SK-N-SH (cell line): ENCODE measurements at places on chromosomes 11 and 22. TPM values are rescaled to one million over a fixed set of nuclear protein-coding genes. Genes with fewer than 3 reads are reported as not detected.

GRCh38 chr11:134124660-134125451 lies 56.0 kb downstream of the JAM3 start:
- DNase-seq = peak; percentile 86

DNA sequence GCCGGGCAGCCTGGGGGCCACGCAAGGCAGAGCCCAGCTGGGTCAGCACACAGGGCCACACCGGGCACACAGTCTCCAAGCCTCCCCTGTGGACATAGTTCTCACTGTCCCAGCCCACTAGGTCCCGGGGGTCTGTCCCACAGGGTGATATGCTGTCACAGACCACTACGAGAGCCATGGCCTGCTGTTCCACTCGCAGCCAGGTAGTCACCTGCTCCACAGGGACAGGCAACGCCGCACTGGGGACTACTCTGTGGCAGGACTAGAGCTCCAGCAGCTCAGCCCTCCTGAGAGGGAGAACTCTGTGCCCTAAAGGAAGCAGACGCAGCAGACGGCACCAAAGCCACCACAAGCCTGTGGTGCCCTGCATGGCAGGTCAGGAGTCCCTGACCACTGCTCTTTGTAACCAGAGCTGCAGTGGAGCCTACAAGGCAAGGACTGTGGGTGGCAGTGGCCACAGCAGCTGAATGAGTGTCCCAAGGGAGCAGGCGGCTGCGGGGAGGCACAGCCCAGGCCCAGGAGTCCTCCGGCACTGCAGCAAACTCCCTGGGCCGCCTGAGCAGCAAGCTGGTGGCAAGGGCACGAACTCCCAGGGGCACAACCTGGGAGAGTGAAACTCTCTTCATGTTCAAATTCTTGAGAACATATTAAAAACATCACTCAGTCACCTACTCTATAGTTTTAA lies 171.2 kb upstream of the GRK3 start:
- no peak for DNase-seq

GRCh38 chr22:20573833-20574615 lies 66.6 kb downstream of the MED15 start:
- DNase-seq = no peak

- DNase-seq = no peak
Observed at GRCh38 chr11:13644997-13645687, 23.3 kb upstream of the FAR1 start.

MMP12 gene
- 2.0 and 2.8 TPM in 2 replicates for polyA plus RNA-seq

HEPACAM gene
- polyA plus RNA-seq = not detected in 2 replicates

- DNase-seq = no peak
Observed at GRCh38 chr11:48020092-48020755, 39.9 kb downstream of the PTPRJ start.

- peak; percentile 38 for DNase-seq
Observed at GRCh38 chr11:10351765-10352641, 47.1 kb downstream of the ADM start.

GLB1L3 gene
- polyA plus RNA-seq = 0.10 TPM in 1 of 2 replicates, not detected in the other

DNA sequence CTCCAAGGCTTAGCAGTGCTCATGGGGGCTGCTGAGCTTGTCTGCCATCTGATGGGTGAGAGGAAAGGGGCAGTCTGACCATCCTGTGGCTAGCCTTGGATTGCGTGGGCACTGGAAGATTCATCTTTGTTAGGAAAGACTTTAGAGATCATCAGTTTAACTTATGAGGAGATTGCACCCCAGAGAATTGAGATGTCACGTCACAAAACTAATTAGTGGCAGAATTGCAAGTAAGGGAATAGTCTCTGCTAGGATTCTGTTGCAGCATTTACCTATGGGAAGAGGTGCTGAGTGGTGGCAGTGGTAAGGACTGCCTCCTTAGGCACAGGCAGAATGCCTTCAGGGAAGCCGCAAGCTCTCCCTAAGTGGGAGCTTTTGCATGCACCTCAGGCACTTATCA lies 42.8 kb upstream of the HSPA8 start:
- DNase-seq = no peak

KCNJ11 gene
- 0.13 and 0.23 TPM in 2 replicates for polyA plus RNA-seq

- no peak for DNase-seq
Observed at GRCh38 chr11:107430525-107430924, 27.1 kb downstream of the CWF19L2 start.

- no peak for DNase-seq
Observed at GRCh38 chr11:64243236-64243854, 2.5 kb downstream of the FKBP2 start.

CHEK2 gene
- polyA plus RNA-seq = 12.0 and 20.7 TPM in 2 replicates

DNA sequence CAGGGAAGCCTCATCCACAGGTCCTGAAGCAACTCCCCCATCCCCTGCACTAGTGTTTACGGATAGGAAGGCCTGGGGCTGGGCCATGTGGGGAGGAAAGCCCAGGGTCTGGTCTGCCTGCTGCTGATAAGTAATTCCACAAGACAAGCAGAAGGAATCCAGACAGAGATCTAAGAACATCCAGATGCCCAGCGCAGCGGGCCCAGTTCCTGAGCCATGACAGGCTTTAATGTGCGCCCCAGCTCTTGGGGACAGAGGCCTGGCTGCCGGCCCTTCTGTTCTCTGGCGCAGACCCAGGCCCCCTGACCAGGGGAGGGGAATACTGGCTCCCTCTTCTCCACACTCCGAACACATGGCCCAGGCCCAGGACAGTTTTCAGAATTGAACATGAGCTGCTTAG lies 28.8 kb upstream of the ETS1 start:
- DNase-seq = peak; percentile 88

DNA sequence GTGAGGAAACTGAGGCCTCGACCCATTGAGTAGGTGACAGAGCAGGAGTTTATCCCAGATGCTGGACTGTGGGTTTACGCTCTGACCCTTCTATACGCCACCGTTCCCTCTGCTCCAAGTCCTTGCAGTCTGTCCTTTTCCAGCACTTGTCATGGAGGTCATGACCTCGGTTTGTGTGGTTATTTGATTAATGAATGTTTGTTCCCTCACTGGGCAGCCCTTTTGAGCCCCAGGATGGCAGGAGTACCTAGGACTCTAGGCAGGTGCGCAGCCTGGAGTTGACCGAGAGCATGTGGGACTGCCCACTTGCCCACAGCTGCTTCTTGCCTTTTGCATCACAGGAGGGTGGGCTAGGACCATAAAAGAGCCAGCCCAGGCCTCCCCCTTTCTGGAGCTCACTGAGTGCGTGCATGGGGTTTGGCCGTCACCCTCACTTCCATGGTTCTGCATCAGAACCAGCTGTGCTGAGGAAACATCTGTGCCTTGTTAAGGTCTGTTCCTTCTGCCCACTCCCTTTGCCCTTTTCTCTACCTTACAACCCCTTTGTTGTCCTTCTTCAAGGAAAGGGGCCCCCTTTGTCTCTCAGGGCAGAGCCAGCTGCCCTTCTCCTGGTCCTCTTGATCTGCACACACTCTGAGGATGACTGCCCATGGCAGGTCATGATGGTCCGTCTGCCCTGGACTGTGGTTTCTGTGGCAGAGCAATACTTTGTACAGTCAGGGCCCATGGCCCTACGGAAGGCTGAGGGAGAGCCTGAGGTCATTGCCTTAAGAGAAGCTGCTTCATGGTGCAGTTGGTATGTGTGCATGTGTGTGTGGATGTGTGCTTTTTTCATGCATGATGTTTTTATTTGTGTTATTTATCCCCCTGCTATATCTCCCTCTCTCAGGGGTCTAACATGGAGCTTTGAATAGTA lies 38.2 kb downstream of the BMAL1 start:
- DNase-seq = no peak

TMEM184B gene
- 17.4 and 25.3 TPM in 2 replicates for polyA plus RNA-seq

DNA sequence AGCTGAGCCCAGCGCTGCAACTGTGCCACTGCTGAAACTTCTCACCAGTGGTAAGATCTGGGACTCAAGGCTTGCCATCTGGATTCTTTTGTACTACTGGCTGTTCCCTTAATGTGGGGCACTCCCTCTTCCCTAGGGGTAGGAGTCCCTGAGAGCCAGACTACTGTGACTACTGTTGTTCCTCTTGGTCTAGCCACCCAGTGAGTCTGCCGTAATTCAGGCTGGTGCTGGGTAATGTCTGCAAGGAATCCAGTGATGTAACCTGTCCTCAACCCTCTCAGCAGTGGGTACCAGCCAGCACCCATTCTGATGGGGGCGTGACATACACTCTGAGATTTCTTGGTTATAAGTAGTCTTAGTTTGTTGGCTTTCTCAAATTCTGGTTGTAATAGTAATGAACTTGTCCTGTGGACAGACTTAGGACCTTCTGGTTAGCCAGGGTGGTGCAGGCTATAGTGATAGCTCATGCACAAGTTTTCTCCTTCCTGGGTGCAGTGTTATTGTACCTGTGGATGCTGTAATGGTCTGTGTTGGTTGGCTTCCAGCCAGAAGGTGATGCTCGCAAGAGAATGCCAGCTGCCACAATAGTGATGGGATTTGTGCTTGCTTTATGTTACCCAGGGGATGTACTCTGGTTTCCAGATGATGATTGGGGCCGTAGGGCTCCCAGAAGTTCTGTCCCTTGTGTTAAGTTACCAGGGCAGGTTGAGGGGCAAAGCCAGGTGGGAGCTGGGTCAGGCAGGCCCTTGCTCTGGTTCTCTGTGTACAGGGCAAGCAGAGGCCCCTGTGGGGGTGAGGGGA lies 65.5 kb downstream of the ARHGAP42 start:
- no peak for DNase-seq

GRCh38 chr11:74493791-74494630 lies 487 bp upstream of the LIPT2 start:
- DNase-seq = no peak

DNA sequence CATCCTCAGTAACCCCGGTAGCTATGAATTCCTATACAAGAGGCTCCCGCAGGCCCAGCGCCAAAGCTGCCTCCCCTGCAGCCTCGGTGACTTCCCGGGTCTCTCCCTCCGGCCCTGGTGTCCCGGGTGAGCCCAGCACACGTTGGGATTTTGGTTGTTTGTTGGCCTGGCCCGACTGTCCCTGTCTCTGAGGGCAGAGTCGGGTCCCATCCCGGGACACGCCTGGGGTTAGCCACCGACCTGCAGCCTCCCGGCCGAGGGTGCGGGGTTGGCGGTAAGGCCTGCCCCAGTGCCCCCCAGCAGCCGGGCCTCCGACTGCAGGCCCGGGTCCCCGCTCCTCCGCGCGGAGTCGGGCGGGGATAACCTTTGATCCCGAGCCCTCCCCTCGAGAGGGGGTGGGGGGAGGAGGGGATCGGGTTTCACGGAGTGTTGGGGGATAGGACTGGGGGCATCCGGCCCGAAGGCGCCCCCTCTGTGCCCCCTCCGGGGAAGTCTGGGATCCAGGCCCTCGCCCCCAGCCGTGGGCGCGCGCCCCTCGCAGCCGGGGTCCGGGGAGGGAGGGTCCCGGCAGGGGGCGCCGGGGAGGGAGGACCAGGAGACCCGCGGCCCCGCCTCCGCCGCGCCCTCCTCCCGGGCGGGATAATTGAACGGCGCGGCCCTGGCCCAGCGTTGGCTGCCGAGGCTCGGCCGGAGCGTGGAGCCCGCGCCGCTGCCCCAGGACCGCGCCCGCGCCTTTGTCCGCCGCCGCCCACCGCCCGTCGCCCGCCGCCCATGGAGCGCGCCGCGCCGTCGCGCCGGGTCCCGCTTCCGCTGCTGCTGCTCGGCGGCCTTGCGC lies at the start of gene FBLN1:
Gene FBLN1 (plus strand): TSS at position 669 of the 835 bp plus-strand sequence. CDS start 103 bp downstream, at position 772.
- peak; percentile 97 for DNase-seq

DNA sequence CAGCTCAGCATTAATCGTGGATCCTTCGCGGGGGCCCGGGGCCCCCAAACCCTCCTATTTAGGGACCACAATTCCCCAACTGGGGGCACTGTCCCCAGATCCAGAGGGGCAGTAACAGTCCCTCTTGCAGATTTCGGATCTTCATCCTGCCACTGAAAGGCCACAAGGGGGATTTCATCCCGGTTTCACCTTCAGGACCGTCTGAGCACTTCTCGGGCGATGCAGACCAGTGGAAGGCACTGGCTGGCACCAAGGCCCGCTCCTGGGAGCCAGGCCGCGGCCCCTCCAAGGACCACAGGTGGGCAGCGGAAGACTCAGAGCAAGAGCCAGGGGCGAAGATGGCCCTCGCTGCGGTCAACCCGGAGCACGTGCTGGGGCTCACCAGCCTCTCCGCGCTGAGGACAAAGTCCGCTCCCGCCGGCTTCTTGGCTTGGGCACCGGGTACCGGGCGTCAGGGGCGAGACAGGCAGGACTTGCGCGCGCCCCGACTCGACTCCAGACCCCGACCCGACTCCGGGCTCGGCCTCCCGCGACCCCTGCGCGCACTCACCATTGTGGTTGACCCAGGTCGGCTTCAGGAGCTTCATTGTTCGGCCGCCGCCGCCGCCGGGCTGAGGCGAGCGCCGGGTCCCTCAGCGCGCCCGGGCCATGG lies 517 bp downstream of the HIRA start:
- peak; percentile 62 for DNase-seq

- DNase-seq = no peak
Observed at GRCh38 chr11:8075119-8075726, 5.8 kb upstream of the TUB start.

GRCh38 chr11:32302826-32303225 lies 132.5 kb downstream of the WT1 start:
- no peak for DNase-seq

LSP1 gene
- polyA plus RNA-seq = 0.34 and 0.38 TPM in 2 replicates

DNA sequence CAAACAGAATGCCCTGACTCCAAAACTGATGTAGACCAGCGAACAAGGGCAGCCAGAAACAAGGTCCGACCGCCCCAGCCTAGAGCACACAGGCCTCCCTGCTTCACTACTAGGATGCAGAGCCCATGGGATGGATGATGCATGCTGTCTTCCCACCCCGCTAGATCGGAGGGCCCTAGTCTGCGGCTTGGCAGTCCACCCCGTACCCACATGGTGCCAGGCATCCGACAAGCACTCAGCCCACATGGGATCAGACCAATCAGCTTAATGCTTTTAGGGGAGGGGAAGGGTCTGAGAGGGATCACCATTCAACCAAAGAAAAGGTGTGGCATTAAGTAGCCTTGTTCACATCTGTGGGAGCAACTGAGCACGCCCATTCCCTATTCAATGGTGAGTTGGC lies 30.6 kb downstream of the PISD start:
- DNase-seq = peak; percentile 36

DNA sequence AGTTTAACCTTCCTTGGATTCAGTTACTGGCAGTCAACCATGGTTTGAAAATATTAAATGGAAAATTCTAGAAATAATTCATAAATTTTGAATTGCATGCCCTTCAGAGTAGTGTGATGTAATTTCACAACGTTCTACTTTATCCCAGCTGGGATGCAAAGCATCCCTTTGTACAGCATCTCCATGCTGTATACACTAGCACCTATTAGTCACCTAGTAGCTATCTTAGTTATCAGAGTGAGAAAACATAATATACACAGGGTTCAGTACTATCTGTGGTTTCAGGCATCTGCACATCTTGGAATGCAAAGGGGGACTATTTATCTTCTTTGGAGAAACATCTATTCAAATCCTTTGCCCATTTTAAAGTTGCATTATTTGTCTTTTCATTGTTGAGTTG lies 30.8 kb downstream of the CBL start:
- no peak for DNase-seq
